Esophagus squamous epithelium (tissue), 5 donors: ENCODE measurements at places on chromosomes 3 and 15. TPM values are rescaled to one million over a fixed set of nuclear protein-coding genes. Genes with fewer than 3 reads are reported as not detected.

DNA sequence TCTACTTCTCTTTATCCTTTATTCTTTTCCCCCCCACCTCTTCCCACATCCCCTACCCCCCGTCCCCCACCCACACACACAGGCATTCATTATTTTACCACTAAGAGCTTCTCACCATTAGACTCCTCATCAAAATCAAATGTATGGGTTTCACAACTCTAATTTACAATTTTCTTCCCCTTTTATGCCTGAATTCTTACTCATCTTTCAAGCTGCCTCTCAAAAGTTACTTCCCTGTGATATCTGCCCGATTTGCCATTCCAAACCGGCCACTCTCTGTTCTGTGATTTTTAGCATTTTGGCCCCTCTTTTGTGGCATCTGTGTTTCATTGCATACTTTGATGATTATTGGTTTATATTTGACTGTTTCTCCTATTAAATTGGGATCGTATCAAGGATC lies 42.2 kb downstream of the SLC9A9 start:
- H3K36me3 ChIP-seq: no peaks in the 10 kb centered on the region
- no peak overlapping the region for H3K4me3 ChIP-seq
- H3K4me1 ChIP-seq: peaks cover 8% of the 10 kb centered on the region
- no peak for DNase-seq
- H3K27ac ChIP-seq: no peak overlapping the region

GRCh38 chr15:99073008-99073717 lies 31.7 kb upstream of the SYNM start:
- H3K27me3 ChIP-seq: no peaks in the 10 kb centered on the region
- DNase-seq: no peak
- no peak overlapping the region for H3K27ac ChIP-seq

GRCh38 chr3:144079634-144080033 lies 108.0 kb downstream of the DIPK2A start:
- H3K27ac ChIP-seq: no peak overlapping the region
- no peak overlapping the region for H3K4me3 ChIP-seq
- no peaks in the 10 kb centered on the region for H3K4me1 ChIP-seq
- no peaks in the 10 kb centered on the region for H3K36me3 ChIP-seq
- H3K27me3 ChIP-seq: no peaks in the 10 kb centered on the region

DNA sequence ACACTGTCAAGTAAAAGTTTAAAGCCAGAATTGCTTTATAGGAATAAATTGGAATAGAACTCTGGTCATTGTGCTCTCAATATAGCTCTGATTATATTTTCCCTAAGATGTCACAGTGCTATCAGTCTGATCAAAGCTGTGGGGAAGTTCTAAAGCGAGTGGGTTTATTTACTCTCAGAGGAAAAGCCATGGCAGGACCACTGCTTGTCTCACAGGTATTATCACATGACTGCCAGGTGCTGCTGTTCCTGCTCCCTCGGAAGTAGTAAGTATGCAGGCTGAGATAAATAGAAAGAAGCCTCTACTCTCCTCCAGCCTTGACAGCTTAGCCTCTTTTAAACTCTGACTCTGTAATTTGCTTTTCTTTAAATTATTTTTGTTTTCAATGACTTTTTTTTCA lies 49.1 kb upstream of the UTS2B start:
- no peaks in the 10 kb centered on the region for H3K27me3 ChIP-seq
- no peak for DNase-seq
- H3K4me1 ChIP-seq: no peaks in the 10 kb centered on the region
- no peak overlapping the region for H3K27ac ChIP-seq
- no peak overlapping the region for H3K4me3 ChIP-seq

DNA sequence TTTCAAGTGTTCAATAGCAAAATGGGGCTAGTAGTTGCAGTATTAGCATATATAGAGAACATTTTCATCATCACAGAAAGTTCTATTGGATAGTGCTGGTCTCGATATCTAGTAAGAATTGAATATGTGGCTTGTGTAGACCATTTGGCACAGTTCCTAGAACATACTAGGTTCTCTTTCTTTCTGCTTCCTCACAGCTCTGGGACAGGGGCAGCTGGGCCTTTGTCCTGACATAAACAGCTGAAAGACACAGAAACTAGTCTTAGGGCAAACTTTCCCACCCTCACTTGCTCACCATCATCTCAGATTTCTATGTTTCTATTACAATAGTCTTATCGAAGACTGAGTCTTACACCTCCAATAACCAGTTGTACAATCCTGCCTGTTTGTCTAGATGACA lies 63.7 kb upstream of the DLG1 start:
- DNase-seq: no peak
- no peaks in the 10 kb centered on the region for H3K36me3 ChIP-seq
- no peak overlapping the region for H3K4me3 ChIP-seq
- H3K27ac ChIP-seq: no peak overlapping the region
- H3K27me3 ChIP-seq: no peaks in the 10 kb centered on the region
- H3K4me1 ChIP-seq: peaks cover 27% of the 10 kb centered on the region

DNA sequence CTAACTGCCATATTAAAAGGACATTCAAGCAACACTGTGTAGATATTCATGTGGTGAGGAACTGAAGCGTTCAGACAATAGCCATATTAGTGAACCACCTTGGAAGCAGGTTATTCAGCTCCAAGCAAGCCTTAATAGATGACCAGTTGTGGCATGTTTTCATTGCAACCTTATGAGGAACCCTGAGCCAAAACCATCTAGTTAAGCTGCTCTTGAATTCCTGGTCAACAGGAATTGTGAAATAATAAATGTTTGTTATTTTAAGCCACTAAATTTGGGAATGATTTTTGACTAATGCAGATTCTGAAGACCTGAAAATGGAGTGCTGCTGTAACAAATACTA lies 73.0 kb downstream of the SPRED1 start:
- H3K4me3 ChIP-seq: no peak overlapping the region
- H3K27ac ChIP-seq: peak overlapping the region; percentile 42
- H3K4me1 ChIP-seq: peaks cover 28% of the 10 kb centered on the region
- H3K36me3 ChIP-seq: peaks cover 23% of the 10 kb centered on the region

GRCh38 chr3:4703054-4703480 lies 209.9 kb downstream of the ITPR1 start:
- H3K27ac ChIP-seq: peak overlapping the region; percentile 45
- H3K4me1 ChIP-seq: peaks cover 12% of the 10 kb centered on the region
- DNase-seq: no peak
- H3K27me3 ChIP-seq: no peaks in the 10 kb centered on the region
- H3K4me3 ChIP-seq: no peak overlapping the region
- no peaks in the 10 kb centered on the region for H3K36me3 ChIP-seq

GRCh38 chr3:67624687-67625086 lies 29.7 kb downstream of the SUCLG2 start:
- no peaks in the 10 kb centered on the region for H3K36me3 ChIP-seq
- H3K27ac ChIP-seq: no peak overlapping the region
- DNase-seq: no peak
- H3K4me1 ChIP-seq: no peaks in the 10 kb centered on the region

- H3K4me3 ChIP-seq: no peak overlapping the region
- no peaks in the 10 kb centered on the region for H3K27me3 ChIP-seq
- H3K27ac ChIP-seq: peak overlapping the region; percentile 29
Measured at GRCh38 chr15:92011611-92012367, 158.3 kb downstream of the SLCO3A1 start.

DNA sequence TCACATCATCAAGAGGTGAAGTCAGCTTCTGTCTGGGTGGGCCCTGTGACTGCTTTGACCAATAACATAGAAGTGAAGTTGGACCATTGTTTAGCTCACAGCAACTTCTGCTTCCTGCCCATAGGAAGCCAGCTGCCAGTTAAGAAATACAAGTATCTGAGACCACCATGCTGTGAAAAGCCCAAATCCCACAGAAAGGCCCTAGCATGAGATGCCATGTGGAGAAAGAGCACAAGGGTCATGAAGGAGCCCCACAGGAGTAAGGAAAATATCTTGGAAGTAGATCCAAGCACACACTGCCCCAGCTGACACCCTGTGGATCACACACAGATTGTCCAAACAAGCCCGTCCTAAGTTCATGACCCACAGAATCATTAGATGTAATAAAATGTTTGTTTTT lies 28.5 kb downstream of the RTP4 start:
- no peaks in the 10 kb centered on the region for H3K4me1 ChIP-seq
- no peak overlapping the region for H3K4me3 ChIP-seq
- no peak overlapping the region for H3K27ac ChIP-seq
- H3K36me3 ChIP-seq: no peaks in the 10 kb centered on the region
- no peak for DNase-seq

- DNase-seq: no peak
- no peak overlapping the region for H3K4me3 ChIP-seq
- H3K27ac ChIP-seq: no peak overlapping the region
- H3K27me3 ChIP-seq: no peaks in the 10 kb centered on the region
- no peaks in the 10 kb centered on the region for H3K4me1 ChIP-seq
Measured at GRCh38 chr3:17905996-17906395, 163.6 kb upstream of the TBC1D5 start.

GRCh38 chr3:108118038-108118768 lies 27.4 kb upstream of the CD47 start:
- H3K36me3 ChIP-seq: no peaks in the 10 kb centered on the region
- DNase-seq: no peak
- H3K4me3 ChIP-seq: no peak overlapping the region
- H3K4me1 ChIP-seq: peaks cover 2% of the 10 kb centered on the region
- H3K27ac ChIP-seq: no peak overlapping the region

- H3K27ac ChIP-seq: no peak overlapping the region
- H3K4me1 ChIP-seq: no peaks in the 10 kb centered on the region
- no peaks in the 10 kb centered on the region for H3K36me3 ChIP-seq
- H3K4me3 ChIP-seq: no peak overlapping the region
- no peak for DNase-seq
- no peaks in the 10 kb centered on the region for H3K27me3 ChIP-seq
Measured at GRCh38 chr15:39270934-39271333, 309.9 kb upstream of the THBS1 start.

- H3K27ac ChIP-seq: no peak overlapping the region
- H3K4me1 ChIP-seq: no peaks in the 10 kb centered on the region
- H3K4me3 ChIP-seq: no peak overlapping the region
- no peak for DNase-seq
- H3K36me3 ChIP-seq: no peaks in the 10 kb centered on the region
Measured at GRCh38 chr3:177250151-177250550, 52.9 kb upstream of the TBL1XR1 start.

DNA sequence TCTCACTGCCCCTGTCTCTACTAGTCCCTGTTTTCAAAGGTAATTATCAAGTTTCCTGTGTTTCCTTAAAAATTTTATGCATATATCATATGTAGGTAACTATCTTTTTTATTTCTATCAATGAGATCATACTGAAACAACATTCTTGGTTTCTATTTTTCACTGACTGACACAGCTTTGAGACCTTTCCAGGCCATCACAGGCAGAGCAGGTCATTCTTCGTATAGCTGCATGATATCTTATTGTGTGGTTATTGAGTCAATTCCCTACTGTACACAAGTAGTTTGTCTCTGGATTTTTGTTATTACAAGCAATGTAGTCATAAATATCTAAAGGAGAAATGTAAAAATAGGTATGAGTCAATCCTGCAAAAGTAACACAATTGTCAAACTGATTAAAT lies 169.6 kb downstream of the CFAP20DC start:
- H3K4me1 ChIP-seq: peaks cover 9% of the 10 kb centered on the region
- no peaks in the 10 kb centered on the region for H3K36me3 ChIP-seq
- H3K27ac ChIP-seq: no peak overlapping the region

GRCh38 chr3:124429129-124429815 lies 301.0 kb upstream of the UMPS start:
- H3K27me3 ChIP-seq: no peaks in the 10 kb centered on the region
- no peak for DNase-seq
- no peak overlapping the region for H3K4me3 ChIP-seq
- no peaks in the 10 kb centered on the region for H3K4me1 ChIP-seq
- H3K36me3 ChIP-seq: no peaks in the 10 kb centered on the region
- no peak overlapping the region for H3K27ac ChIP-seq

DNA sequence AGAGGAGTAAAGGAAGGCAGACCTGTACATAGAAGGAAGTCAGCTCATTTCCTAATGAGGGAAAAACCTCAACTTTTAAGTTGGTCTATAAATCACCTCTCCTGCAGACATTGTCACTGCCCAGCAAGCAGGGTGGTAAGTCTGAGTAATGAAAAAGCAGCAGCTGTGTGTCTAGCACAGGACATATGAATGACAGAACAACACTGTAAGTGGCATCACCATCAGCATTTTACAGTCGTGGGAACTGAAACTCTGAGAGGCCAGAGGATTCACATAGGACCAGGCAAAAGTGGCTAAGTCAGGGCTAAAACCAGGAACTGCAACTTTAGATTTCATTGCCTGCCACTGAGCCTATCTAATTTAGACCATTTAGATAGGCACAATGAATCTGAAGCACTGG lies 235.6 kb downstream of the CLSTN2 start:
- no peak for DNase-seq
- no peaks in the 10 kb centered on the region for H3K4me1 ChIP-seq
- H3K4me3 ChIP-seq: no peak overlapping the region
- H3K27me3 ChIP-seq: no peaks in the 10 kb centered on the region

DNA sequence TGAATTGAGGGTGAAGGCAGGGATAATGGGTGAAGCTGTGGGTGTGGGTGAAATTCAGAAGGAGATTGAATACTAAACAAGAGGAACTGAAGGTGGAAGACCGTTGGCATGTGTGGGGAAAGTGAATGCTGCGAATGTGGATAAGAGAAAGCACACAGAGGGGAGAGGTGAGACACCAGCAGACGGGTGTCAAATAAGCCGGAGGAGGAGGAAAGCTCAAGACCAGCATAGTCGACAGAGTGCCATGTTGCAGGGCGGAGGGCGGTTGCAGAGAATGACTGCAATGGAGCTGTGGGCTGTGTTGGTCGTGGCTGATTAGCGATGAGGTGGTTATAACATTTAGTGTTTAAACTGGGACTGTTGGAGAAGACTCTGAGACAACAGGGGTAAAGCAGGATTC lies 16.4 kb upstream of the HCN4 start:
- no peak overlapping the region for H3K4me3 ChIP-seq
- no peaks in the 10 kb centered on the region for H3K27me3 ChIP-seq
- no peaks in the 10 kb centered on the region for H3K36me3 ChIP-seq
- H3K27ac ChIP-seq: no peak overlapping the region

CDC25A gene
- 14.2 TPM for total RNA-seq

BCL2A1 gene
- 0.45 TPM for total RNA-seq

LTK gene
- total RNA-seq: 0.38 TPM

HDC gene
- total RNA-seq: not detected

ACKR2 gene
- 6.5 TPM for total RNA-seq

DPPA2 gene
- total RNA-seq: not detected

IL17RE gene
- 15.3 TPM for total RNA-seq

RNU5B-1 gene
- total RNA-seq: not detected

HCN4 gene
- total RNA-seq: not detected

MYRIP gene
- total RNA-seq: 2.4 TPM

WDR72 gene
- total RNA-seq: 0.73 TPM

C3orf33 gene
- total RNA-seq: 0.44 TPM

GRK7 gene
- 0.08 TPM for total RNA-seq

ATP10A gene
- 2.4 TPM for total RNA-seq

CXCR6 gene
- 1.7 TPM for total RNA-seq

LDHAL6B gene
- total RNA-seq: not detected

PLSCR5 gene
- not detected for total RNA-seq
